SK-MEL-5 (cell line): ENCODE measurements at places on chromosomes 3 and 15. TPM values are rescaled to one million over a fixed set of nuclear protein-coding genes. Genes with fewer than 3 reads are reported as not detected.

DNA sequence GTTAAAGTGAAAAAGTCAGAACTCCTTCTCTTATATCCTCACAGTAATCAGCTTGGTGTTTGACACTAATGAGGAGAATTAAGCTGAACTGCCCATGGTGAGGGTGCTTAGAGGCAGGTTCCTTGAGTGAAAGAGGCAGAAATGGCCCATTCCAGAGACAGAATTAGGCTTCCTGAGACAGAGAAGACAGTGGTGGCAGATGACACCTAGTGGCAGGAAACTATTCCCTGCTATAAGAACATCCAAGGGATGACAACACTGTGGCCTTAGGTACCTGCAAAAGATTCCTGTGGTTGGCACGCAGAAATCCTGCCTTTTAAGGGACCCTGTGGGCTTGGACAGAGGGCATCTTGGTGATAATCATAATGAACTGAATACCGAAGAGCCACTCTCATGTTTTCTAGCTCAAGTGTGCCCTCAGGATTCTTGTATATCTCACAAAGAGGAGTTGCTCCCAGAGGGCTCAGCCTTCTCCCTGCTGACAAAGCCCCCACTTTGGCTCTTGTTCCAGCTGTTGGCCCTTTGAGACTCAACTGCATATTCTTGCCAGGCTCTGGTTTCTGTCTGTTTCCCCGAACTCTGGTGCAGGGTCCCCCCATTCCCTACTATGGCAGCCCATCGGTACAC is 56.0 kb downstream of the KBTBD12 start:
- DNase-seq = peak; percentile 71

DNA sequence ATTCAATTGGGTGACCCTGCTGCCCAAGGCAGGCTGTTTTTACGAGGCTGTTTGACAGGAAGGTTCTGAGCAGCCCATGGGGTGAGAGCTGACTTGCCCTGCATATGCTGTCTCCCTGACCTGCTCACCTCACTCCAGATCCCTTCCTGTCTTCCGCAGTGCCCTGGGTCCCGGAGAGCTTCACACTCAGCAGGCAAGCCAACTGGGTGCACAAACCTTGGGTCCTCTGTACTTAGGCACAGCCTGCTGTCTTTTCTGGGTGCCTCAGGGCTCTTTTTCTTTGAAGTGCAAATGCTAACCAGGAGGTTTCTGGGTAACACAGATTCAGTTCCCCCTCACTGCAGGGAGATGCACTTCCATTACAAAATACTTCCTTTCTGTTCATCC is 32.8 kb downstream of the ZXDC start:
- DNase-seq = no peak

GRCh38 chr3:69433969-69434325 is 48.1 kb upstream of the FRMD4B start:
- no peak for DNase-seq

GRCh38 chr3:64798316-64798715 is 110.5 kb upstream of the ADAMTS9 start:
- DNase-seq = no peak

- DNase-seq = no peak
These were observed 396.6 kb downstream of the GABRB3 start for GRCh38 chr15:26376243-26376642.

- no peak for DNase-seq
These were observed 33.7 kb downstream of the PSTPIP1 start for GRCh38 chr15:77028451-77029165.

DNA sequence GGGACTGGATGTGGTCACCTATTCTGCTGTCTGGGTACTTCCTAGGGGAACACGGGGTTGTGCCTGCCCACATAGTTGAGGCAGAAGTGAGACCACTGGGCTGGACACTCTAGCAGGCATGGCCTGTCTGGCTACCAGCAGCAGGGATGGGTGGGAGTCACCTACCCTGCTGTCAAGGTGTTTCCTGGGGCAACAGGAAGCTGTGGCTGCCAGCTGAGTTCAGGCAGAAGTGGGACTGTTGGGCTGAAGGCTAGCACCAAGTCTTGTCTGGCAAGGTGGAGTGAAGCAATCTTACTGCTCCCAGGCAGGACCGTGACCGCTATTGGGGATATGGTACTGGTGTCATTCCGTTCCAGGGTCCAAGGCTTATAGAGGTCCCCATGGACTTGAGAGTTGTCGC is 20.3 kb upstream of the ZDHHC23 start:
- DNase-seq = no peak

- no peak for DNase-seq
These were observed 19.6 kb downstream of the ZIC1 start for GRCh38 chr3:147428754-147429153.

DNA sequence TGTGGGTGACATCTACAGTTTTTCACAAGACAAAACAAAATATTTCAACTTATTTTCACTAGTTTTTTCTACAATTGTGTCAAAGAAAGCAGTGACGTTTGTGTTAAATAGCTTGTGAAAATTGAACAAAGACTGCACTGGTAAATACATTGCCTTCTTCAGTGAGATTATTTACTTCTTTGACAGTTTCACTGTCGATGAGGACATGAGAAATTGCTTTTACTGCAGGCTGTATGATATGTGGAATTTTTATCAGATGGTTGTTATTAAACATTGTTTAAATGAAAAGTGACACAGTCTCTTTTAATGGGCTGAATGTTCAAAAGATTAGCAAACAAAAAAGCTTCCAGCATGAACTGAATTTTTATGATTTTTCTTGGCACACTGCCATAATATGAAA is 773.9 kb upstream of the CADM2 start:
- no peak for DNase-seq

- DNase-seq = no peak
These were observed 23.6 kb upstream of the SSUH2 start for GRCh38 chr3:8668216-8668615.

GRCh38 chr3:178546079-178546478 is 9.8 kb downstream of the KCNMB2 start:
- no peak for DNase-seq

GRCh38 chr3:66480666-66481065 is 20.2 kb downstream of the LRIG1 start:
- no peak for DNase-seq

GRCh38 chr3:186534113-186534669 is 10.0 kb downstream of the CRYGS start:
- DNase-seq = no peak

BTLA gene
- not detected in 2 replicates for total RNA-seq

CYP1A2 gene
- not detected in 2 replicates for total RNA-seq

BLM gene
- 41.3 and 41.9 TPM in 2 replicates for total RNA-seq

HIGD2B gene
- total RNA-seq = 0.11 TPM in 1 of 2 replicates, not detected in the other

CLDN18 gene
- total RNA-seq = not detected in 2 replicates

OCA2 gene
- 200 and 219 TPM in 2 replicates for total RNA-seq

GPD1L gene
- total RNA-seq = 30.3 and 30.4 TPM in 2 replicates
